M059J (cell line): ENCODE measurements at places on chromosomes 13 and 19. TPM values are rescaled to one million over a fixed set of nuclear protein-coding genes. Genes with fewer than 3 reads are reported as not detected.
A peak's percentile ranks its signal among the peaks of the same experiment; 100 is the strongest.

Gene PSG11
- 0.49 and 0.69 TPM in 2 replicates for total RNA-seq

Gene ARHGAP33
- total RNA-seq: 1.5 and 4.2 TPM in 2 replicates

DNA sequence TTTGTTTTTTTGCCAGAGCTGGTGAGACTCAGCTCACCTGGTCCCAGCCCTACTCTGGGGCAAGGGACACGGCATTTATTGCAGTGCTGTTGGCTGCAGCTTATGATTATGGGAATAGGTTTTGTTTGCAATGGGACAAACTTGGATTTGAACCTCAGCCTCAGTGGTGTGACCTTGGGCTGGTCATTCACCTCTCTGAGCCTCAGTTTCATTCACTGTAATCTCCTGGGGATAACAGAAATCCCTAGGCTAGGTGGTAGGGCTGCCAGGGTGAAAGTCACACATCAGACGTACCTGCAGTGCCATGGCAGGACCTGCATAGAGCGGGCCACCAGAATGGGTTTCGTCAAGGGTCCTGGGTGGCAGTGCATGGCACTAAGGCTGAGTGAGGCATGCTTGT lies 73.7 kb upstream of the MEDAG start:
- DNase-seq: no peak

DNA sequence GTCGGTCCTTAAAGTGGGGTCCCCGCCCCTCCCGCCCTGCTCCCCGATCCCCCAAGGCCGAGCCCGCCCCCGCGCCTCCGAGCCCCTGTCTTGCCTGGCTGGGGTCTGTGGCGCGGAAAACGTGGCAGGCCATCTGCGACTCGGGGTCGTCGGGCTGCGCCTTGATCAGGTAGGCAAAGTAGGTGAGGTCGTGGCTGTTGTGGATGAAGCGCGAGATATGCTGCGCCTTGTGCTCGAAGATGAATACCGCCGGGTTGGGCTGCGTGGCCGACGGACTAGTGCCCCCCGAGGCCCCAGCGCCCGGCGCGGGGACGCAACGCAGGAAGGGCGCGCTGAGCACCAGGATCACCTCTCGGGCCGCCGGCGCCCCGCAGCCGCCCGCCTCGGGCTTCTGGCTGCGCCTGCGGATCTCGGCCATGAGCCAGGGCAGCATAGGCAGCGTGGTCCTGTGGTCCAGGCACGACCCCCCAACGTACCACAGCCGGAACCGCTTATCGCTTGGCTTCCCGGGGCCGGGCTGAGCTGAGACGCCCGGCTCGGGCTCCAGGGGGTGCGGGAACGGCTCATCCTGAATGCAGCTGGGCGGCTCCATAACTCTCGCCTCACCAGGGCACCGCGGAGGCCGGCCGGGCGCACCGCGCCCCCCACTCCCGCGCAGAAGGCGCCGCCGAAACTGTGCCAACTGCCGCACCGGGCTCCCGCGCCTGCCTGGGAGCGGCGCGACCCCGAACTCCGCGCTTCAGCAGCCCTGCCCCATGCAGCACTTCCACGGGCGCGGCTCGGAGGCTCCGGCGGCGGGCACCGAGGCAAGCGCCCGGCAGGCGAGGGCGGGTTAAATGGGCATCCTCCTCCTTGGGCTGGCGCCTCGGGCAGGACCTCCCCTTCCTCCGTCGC lies 546 bp downstream of the TBC1D4 start:
- DNase-seq: peak; percentile 37

DNA sequence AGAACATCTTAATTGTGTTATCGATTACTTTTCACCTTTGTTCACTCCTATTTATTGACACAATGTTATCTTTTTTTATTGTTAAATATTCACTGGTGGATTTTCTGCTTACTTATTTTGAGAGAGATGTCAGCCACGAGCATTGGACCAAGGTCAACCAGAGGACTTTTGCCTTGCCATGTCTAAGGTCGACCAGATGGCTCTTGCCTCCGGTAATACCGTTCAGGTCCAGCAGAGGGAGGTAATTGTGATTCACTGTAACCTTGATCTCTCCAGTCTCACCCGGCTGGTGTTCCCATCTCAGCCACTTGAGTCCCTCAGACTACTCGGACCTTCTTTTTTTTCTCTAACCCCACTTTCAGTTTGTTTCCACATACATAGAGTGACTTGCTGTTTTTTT lies 1438.1 kb downstream of the UQCRFS1 start:
- no peak for DNase-seq

DNA sequence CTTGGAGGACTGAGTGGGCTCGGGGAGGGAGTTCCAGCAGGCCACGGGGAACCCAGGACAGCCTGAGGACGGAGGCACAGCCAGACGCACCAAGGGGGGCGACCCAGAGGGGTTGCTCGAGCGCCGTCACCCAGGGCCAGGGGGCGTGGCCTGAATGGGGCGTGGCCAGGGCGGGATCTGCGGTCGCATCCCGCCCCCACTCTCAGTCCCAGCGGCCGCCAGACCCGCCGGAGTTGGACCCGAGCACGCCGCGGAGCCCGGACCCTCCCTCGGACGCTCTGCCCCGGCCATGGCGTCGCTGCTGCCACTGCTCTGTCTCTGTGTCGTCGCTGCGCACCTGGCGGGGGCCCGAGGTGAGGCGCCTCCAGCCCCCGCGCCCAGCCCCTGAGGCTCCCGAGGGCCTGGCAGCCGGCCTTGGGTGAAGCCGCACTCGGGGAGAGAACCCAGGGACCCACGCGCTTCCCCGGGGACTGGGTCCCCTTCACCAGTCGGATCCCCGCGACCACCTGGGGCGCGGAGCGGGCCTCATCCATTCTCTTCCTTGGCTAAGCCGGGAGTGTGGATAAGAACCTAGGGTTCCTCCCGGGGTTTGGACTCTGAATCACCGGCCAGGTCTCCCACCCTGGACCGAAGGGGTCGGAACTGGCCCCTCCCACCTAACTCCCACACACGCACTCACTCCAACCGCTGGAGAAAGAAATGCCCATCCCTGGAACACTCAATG lies at the start of gene CILP2:
TSS of gene CILP2 (plus strand) at position 205 of the 724 bp plus-strand sequence. CDS start at position 290, 85 bp downstream.
- DNase-seq: no peak
